H9 (cell line): ENCODE measurements at places on chromosomes 16 and 17. TPM values are rescaled to one million over a fixed set of nuclear protein-coding genes. Genes with fewer than 3 reads are reported as not detected.

DNA sequence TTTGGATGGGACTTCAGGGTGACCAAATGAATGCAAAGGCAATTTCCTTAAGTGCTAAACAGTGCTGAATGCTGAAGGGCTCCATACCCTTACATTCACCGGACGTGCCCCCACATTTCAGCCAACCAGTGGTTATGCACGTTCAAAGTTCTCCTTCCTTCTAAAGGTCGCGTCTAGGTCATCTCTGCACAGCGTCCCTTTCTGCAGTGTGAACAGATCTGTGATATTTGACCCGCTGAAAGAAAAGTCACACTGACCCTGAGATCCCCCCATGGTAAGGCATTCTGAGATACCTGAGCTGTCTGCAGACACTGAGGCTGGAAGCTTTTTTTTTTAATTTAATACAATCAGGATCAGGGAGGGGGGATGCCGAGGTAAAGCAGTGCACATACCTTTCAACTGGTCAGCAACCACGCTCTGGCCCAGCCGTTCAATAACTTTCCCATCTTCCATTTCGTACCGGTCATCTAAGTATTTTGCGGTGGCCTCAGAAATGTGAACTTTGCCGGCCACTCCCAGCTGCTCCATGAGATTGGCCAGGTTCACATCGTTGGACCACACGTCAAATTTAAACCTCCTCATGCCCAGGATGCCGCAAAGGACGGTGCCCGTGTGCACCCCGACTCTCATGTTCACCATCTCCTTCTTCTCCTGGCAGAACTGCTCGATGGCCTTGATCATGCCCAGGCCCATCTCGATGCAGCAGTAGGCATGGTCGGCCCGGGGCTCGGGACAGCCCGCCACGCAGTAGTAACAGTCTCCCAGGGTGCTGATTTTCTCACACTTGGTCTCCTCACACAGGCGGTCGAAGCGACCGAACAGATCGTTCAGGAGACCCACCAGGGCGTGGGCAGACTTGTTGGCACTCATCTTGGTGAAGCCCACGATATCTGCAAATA lies 2.6 kb downstream of the ADCY9 start:
- H3K4me3 ChIP-seq = peak overlapping the region; percentile 20; the same call in 1 of the 3 replicates
- no peaks in the 10 kb centered on the region; the same call in 1 of the 2 replicates for H3K27me3 ChIP-seq
- DNase-seq = no peak
- no peak overlapping the region for H3K27ac ChIP-seq
- H3K36me3 ChIP-seq = peaks cover 9% of the 10 kb centered on the region
- H3K4me1 ChIP-seq = no peaks in the 10 kb centered on the region; the same call in 1 of the 2 replicates

DNA sequence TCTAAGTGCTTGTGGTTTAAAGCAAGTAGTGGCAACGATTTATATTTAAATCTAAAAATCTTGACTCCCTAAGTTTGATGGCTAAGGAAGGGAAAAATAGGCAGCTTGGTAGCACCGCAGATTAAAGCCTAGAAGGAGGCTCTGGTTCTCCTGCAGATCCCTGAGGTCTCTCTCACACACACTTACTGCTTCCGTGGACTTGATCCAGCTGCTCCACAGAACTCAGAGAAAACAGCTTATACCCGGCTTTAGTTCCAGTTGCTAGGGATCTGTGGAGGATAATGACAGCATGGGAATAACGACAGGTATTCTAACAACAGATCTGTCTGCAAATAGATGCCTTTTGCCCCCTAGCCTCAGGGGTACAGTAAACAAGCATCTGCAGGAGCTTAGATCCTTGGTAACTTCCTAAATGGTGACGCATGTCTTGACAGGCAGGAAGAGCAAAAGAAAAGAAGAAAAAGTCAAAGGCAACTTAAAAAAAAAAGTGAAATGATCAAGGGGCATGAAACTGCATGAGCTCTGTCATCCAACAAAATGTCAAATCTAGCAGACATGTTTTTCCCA lies 4.5 kb downstream of the WIPI1 start:
- DNase-seq = no peak
- no peak overlapping the region for H3K4me3 ChIP-seq
- H3K27me3 ChIP-seq = no peaks in the 10 kb centered on the region
- no peaks in the 10 kb centered on the region for H3K4me1 ChIP-seq
- peaks cover 21% of the 10 kb centered on the region for H3K36me3 ChIP-seq

- H3K4me3 ChIP-seq = no peak overlapping the region; the same call in 2 of the 3 replicates
- no peaks in the 10 kb centered on the region for H3K4me1 ChIP-seq
- no peak overlapping the region for H3K27ac ChIP-seq
- no peaks in the 10 kb centered on the region; the same call in 1 of the 2 replicates for H3K27me3 ChIP-seq
Measured at GRCh38 chr16:281660-282255, 1.2 kb upstream of the PDIA2 start.

DNA sequence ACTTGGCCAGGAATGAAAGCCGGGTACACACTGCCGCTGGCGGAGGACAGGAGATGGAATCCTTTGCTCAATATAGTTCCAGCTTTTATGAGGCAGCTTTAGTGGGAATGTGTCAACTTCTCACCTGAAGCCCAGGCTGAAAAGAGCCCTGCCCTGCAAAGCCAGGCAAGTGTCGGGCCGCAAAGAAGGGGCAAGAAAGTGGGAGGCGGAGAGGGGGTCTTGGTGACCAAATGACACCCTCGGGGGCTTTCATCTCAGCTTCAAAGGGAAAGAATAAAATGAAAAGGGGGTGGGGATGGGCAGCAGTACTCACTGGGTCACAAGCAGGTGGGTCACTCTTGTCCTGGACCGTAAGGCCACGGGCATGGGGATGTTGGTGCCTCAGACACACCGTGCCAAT lies 62.9 kb downstream of the C16orf95 start:
- H3K4me1 ChIP-seq = no peaks in the 10 kb centered on the region
- no peaks in the 10 kb centered on the region for H3K27me3 ChIP-seq
- no peak for DNase-seq
- no peak overlapping the region for H3K27ac ChIP-seq

DNA sequence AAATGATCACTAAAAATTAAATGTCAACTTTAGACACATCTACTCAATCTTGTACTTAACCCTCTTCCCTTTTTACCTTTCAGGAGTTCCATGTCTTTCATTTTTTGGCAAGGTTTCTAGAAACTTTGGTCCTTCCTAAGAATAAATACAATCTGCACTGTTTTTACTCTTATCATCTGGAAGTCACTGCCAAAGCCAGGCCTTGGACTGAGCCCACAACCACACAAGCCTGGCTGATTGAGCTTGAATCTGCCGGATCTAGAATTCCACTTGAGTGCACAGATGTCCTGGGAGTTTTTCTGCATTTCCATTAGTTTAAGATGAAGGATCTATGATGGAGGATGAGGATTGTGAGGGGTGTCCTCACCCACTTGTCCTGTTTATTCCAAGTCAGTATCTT lies 126.1 kb downstream of the VPS53 start:
- H3K36me3 ChIP-seq = peaks cover 33% of the 10 kb centered on the region
- no peak overlapping the region for H3K27ac ChIP-seq
- DNase-seq = no peak
- no peaks in the 10 kb centered on the region for H3K4me1 ChIP-seq
- H3K27me3 ChIP-seq = no peaks in the 10 kb centered on the region

DNA sequence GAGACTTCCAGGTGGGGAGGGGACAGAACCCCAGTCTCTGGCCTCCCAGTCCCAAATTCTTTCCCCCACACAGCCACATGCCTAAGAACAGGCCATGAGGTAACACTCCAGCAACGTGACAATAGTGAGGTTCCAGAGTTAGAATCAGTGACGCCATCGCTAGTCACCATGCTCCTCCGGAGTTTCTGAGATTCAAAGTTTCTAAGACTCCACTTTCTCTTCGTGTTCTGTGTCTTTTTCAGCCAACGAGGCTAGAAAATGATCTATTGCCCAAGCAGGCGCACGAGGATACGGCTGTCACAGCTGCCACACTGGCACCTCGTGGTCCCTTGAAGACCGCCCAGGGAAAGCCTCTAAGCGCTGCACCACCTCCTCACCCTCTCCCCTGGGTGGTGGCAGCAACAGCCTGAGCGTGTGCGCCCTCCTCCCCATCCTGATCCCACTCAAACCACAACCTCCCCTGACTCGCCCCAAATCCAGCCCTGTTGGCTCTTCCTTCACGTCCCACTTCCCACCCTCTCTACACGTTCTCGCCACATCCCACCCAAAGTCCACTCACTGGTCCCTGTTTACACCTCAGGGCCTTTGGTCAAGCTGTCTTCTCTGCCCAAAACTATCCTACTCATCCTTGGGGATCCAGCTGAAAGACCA lies 1.0 kb downstream of the MCRIP1 start:
- DNase-seq = no peak
- H3K4me1 ChIP-seq = peaks cover 3% of the 10 kb centered on the region; the same call in 1 of the 2 replicates
- H3K27ac ChIP-seq = no peak overlapping the region
- H3K27me3 ChIP-seq = no peaks in the 10 kb centered on the region
- peak overlapping the region; percentile 91 for H3K4me3 ChIP-seq

DNA sequence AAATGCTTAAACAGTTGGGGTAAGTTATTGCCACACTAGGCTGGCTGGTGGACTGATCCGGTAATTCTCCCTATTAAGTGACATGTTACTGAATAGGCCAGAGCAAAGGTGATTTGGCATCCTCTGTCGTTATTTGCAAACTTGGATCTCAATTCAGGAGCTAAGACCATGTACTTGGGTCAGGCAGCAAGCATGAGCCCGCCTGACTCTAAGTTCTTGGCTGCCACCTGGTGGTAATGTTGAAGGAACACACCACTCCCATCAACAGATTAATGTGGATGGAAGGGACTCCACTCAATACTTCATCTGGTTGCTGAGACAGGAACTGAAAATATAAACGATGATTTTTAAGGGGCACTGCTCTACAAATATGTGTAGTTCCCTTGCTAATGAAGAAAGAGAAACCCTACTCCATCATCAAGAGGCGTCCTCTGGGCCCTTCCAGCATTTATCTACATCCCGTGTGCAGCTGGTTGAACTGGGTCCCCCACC lies 70.8 kb downstream of the EMP2 start:
- no peaks in the 10 kb centered on the region for H3K27me3 ChIP-seq
- H3K4me3 ChIP-seq = no peak overlapping the region
- no peaks in the 10 kb centered on the region for H3K36me3 ChIP-seq

GRCh38 chr17:72116661-72117521 lies 3.9 kb upstream of the SOX9 start:
- no peak overlapping the region for H3K27ac ChIP-seq
- H3K27me3 ChIP-seq = peaks cover 46% of the 10 kb centered on the region
- H3K4me1 ChIP-seq = no peaks in the 10 kb centered on the region; the same call in 1 of the 2 replicates
- no peak for DNase-seq
- no peaks in the 10 kb centered on the region for H3K36me3 ChIP-seq

- no peak overlapping the region for H3K4me3 ChIP-seq
- no peaks in the 10 kb centered on the region for H3K4me1 ChIP-seq
- DNase-seq = no peak
- H3K27me3 ChIP-seq = no peaks in the 10 kb centered on the region
Measured at GRCh38 chr17:69250641-69251040, 22.0 kb upstream of the ABCA10 start.

- no peak overlapping the region for H3K27ac ChIP-seq
- DNase-seq = peak; percentile 53
- no peaks in the 10 kb centered on the region for H3K27me3 ChIP-seq
- H3K4me3 ChIP-seq = no peak overlapping the region
- H3K36me3 ChIP-seq = peaks cover 3% of the 10 kb centered on the region; the same call in 1 of the 3 replicates
Measured at GRCh38 chr17:72236980-72237633, 116.3 kb downstream of the SOX9 start.

DNA sequence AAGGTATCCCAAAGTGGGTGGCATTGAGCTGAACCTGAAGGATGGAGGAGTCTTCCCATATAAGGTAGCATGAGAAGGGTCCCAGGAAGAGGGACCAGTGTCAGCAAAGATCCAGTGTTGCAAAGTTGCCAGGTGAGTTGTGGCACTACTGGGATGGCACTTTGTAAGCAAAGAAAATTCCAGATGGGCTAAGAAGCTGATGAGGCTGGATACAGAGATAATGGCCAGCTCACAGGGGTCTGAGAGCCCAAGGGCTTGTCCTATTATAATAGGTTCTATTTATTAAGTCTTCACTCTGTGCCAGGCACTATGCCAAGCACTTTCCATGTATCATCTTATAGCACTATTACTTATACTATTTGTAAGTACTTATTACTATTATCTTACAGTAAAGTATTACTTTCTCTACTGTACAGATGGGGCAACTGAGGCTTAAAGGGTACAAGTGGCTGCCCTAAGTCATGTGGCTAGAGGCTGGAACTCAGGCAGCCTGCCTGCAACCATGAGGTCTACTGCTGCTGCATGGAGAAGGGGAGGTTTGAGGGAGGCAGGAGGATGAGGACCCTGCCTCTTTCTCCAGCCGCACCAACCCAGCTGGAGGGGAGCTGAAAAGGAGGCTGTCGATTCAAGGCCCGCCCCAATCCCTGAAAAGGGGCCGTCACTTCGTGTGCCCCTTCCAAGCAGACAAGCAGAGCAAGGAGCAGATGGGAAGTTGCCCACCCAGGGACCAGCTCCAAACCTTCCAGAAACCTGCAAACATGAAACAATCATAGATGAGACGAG lies 86.5 kb downstream of the C16orf78 start:
- H3K27me3 ChIP-seq = no peaks in the 10 kb centered on the region
- H3K4me1 ChIP-seq = no peaks in the 10 kb centered on the region; the same call in 1 of the 2 replicates
- no peak overlapping the region for H3K27ac ChIP-seq
- DNase-seq = peak; percentile 23
- H3K36me3 ChIP-seq = no peaks in the 10 kb centered on the region

Gene HSD3B7
- 5.5 and 7.5 TPM in 2 replicates for total RNA-seq

Gene TOP2A
- 230 TPM in 2 replicates for total RNA-seq

Gene TMEM238L
- total RNA-seq = not detected in 2 replicates
